ENCODE measurements at places on chromosomes 6 and 20.

DNA sequence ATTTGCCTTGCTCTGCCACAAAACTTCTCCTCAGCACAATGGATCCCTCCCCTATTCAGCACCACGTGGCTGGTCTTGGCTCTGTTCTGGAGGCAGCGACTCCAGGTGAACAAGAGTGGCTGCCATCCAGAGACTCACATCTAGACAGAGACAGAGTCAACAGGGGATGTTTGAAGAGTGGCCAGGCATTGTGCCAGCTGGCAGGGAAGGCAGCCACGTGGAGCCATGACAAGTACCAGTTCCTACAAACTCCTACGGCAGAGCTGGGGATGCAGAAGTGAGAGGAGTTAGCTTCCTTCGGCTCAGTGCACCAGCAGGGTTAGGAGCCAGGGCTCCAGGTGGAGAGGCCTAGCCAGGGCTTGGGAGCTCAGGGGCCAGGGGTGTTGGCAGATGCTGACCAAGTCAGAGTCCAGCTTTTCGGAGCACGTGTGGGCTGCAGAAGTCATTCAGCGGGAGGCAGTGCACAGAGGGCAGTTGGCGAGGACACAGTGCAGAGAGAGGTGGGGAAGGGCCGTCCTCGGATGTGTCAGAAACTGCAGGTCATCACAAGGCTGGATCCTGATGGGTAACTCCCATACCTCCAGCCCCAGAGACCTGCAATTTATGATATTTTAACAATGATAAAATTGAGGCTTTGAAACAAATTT lies 171.7 kb upstream of the PDE10A start:
- H3K27me3 ChIP-seq, result no peaks in the 10 kb centered on the region
- peaks cover 19% of the 10 kb centered on the region for H3K4me1 ChIP-seq
- no peak overlapping the region for H3K4me3 ChIP-seq
- no peak overlapping the region for H3K27ac ChIP-seq
- no peak for DNase-seq

DNA sequence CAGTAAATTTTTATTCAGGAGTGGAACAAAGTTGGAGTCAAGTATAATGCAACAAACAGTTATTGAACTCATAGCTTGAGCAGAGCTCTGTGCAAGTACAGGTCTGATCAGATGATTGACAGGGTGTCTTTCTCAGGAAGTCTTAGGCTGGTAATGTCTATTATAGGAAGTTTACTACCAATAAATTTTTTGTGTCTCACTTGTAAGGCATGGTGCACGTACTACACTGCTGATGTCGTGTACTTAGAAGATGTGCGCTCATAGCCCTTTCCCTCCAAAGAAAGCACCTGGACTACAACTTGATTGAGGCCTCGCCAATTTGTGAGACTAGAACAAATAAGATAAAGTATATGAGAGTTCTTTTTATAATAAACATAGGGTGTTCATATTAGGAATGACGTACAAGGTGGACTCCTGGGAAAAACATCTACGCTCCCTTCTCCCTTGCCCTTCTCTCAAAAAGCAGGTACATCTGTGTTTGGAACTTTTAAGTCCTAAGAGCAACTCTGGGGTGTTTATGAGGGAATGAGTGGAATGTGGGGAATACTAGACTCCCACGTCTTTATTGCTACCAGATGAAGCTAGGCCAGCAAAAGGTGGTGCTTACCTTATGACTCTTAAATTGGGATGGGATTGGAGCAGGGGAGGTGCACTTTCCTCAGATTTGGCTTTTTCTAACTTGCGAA lies 1.5 kb downstream of the NDUFAF5 start:
- H3K27me3 ChIP-seq, result no peaks in the 10 kb centered on the region
- H3K27ac ChIP-seq, result peak overlapping the region; percentile 62
- H3K4me1 ChIP-seq, result peaks cover 59% of the 10 kb centered on the region

DNA sequence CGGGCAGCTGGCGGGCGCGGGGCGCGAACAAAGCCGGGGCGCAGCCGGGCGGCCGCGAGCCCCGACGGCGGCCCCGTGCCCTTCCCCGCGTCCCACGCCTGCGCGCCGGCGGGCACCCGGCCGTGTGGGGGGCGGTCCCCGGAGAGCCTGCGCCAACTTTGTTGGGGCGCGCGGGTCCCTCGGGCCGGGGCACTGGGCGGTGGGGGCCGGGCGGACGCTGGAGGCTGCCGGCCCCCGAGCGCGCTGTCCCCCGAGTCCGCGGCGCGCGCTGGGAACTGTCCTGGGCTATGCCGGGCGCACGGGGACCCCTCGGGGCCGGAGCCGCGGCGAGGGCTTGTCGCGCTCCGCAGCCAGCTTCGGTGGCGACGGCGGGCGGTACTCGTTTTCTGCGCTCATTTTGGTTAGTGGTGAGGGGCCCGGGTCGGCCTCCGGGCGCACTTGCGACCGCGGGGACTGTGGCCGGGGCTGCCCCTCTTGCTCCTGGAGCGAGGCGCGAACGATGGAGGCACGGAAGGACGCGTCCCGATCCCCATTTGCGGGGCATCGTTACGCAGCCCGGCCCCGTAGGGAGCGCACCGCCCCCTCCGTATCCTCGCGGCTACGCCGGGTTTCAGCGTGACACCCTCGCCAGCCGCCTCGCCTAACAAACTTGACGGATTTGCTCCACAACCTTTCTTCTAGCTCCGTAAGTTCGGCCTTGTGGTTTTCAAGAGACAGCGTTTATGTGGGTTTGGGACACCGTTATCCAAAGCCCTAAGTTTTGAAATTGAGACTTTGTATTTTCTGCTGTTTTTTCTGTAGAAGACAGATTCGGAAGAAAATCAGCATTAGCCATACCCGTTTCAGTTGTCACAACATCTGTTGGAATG lies 622 bp downstream of the SS18L1 start:
- no peaks in the 10 kb centered on the region for H3K27me3 ChIP-seq
- peak overlapping the region; percentile 6 for H3K27ac ChIP-seq
- DNase-seq, result peak; percentile 73
- peak overlapping the region; percentile 83 for H3K4me3 ChIP-seq
- H3K36me3 ChIP-seq, result peaks cover 46% of the 10 kb centered on the region

- H3K36me3 ChIP-seq, result no peaks in the 10 kb centered on the region
- no peak for DNase-seq
- no peaks in the 10 kb centered on the region for H3K4me1 ChIP-seq
- no peak overlapping the region for H3K27ac ChIP-seq
- no peak overlapping the region for H3K4me3 ChIP-seq
- no peaks in the 10 kb centered on the region for H3K27me3 ChIP-seq
Observed at GRCh38 chr20:12660918-12661317, 347.9 kb upstream of the SPTLC3 start.

- peaks cover 29% of the 10 kb centered on the region for H3K4me1 ChIP-seq
- H3K4me3 ChIP-seq, result peak within 1 kb of the TSS; percentile 97
- H3K27ac ChIP-seq, result peak within 1 kb of the TSS; percentile 90
- no peaks in the 10 kb centered on the region for H3K27me3 ChIP-seq
- peaks cover 34% of the 10 kb centered on the region for H3K36me3 ChIP-seq
Observed at GRCh38 chr6:109455437-109456110, at the start of gene MICAL1. Gene MICAL1, minus strand, starts transcription at chr6:109455772. Its CDS starts 1,576 bp downstream, at chr6:109454196.

- DNase-seq, result no peak
- H3K4me3 ChIP-seq, result no peak overlapping the region
- no peak overlapping the region for H3K27ac ChIP-seq
- peaks cover 72% of the 10 kb centered on the region for H3K36me3 ChIP-seq
Observed at GRCh38 chr6:20109526-20109925, 102.7 kb downstream of the MBOAT1 start.

DNA sequence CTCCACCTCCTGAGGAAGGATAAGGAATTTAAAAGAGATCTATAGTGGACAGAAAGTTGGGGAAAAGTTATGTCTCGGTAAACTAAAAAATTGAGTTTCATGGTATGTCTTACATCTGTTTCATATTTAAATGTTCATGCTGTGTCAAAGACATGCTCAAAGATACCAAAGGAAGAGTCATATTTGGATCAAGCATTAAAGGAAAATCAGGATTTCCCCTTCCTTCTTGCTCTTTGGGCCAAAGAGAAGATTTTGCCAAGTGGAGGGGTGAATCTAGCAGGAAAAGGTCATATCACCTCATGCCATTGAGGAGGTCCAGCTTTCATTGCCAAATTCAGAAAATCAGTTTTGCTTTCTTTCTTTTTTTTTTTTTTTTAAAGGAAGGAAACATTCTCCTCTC lies 192.4 kb downstream of the OGFRL1 start:
- no peaks in the 10 kb centered on the region for H3K4me1 ChIP-seq
- no peaks in the 10 kb centered on the region for H3K27me3 ChIP-seq

GRCh38 chr6:27163834-27164233 lies 83.7 kb upstream of the PRSS16 start:
- no peak for DNase-seq
- no peak overlapping the region for H3K4me3 ChIP-seq
- H3K36me3 ChIP-seq, result no peaks in the 10 kb centered on the region
- H3K4me1 ChIP-seq, result peaks cover 7% of the 10 kb centered on the region
- H3K27me3 ChIP-seq, result no peaks in the 10 kb centered on the region
- H3K27ac ChIP-seq, result no peak overlapping the region

- no peaks in the 10 kb centered on the region for H3K27me3 ChIP-seq
- H3K4me1 ChIP-seq, result peaks cover 3% of the 10 kb centered on the region
- H3K4me3 ChIP-seq, result no peak overlapping the region
- no peak for DNase-seq
Observed at GRCh38 chr6:43509142-43509983, 783 bp downstream of the LRRC73 start.

GRCh38 chr6:166551754-166552495 lies 34.6 kb downstream of the RAMACL start:
- H3K36me3 ChIP-seq, result no peaks in the 10 kb centered on the region
- no peak for DNase-seq
- no peaks in the 10 kb centered on the region for H3K27me3 ChIP-seq

DNA sequence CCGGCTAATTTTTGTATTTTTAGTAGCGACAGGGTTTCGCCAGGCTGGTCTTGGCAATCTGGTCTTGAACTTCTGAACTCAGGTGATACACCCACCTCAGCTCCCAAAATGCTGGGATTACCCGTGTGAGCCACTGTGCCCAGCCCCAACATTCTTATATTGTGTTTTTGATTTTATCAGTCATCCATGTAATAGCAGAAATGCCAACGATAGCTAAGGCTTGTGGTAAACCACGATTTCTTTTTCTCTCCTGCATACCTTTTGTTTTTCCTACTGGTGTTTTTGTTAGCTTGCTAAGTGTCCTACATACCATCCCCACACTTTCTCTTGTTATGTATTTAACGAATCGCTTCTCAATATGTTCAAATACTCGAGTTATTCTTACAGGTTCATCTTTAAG lies 12.1 kb downstream of the PHACTR2 start:
- DNase-seq, result no peak
- no peak overlapping the region for H3K27ac ChIP-seq
- H3K36me3 ChIP-seq, result no peaks in the 10 kb centered on the region
- peaks cover 3% of the 10 kb centered on the region for H3K27me3 ChIP-seq
- H3K4me3 ChIP-seq, result no peak overlapping the region
- H3K4me1 ChIP-seq, result no peaks in the 10 kb centered on the region

GRCh38 chr20:43731469-43731868 lies 4.7 kb upstream of the GTSF1L start:
- no peaks in the 10 kb centered on the region for H3K36me3 ChIP-seq

DNA sequence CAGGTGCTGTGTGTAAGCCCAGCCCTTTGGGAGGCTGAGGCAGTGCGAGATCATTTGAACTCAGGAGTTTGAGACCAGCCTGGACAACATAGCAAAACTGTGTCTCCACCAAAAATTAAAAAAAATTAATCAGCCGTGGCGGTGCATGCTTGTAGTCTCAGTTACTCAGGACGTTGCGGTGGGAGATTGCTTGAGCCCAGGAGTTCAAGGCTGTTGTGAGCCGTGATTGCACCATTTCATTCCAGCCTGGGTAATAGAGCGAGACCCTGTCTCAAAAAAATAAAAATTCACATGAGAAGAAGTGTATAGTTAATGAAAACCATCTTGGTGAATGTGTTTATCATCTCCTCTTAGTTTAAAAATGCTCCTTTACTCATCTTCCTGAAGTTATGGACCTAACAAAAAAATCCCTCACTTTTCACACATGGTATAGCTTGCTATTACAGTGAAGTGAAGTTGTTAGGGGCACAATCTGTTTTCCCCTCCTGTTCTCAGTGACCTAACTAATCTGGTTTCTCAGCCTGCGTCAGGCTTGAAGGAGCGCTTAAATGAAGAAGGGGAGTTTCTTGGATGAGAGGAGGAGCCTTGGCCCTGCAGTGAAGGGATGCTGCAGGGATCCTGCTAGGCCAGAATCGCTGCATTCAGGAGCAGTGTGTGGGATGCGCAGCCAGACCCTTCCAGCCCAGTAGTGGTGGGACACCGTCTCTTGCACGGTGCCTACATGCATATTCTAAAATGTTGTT lies 45.3 kb downstream of the JARID2 start:
- H3K36me3 ChIP-seq, result no peaks in the 10 kb centered on the region
- H3K27me3 ChIP-seq, result no peaks in the 10 kb centered on the region
- DNase-seq, result no peak
- no peaks in the 10 kb centered on the region for H3K4me1 ChIP-seq
- no peak overlapping the region for H3K27ac ChIP-seq
- no peak overlapping the region for H3K4me3 ChIP-seq

GRCh38 chr6:125745281-125746018 lies 4.0 kb upstream of the HEY2 start:
- H3K27me3 ChIP-seq, result peaks cover 5% of the 10 kb centered on the region
- no peaks in the 10 kb centered on the region for H3K36me3 ChIP-seq
- DNase-seq, result no peak
- no peak overlapping the region for H3K27ac ChIP-seq

GRCh38 chr20:5222919-5223634 lies 93.7 kb downstream of the PROKR2 start:
- no peak overlapping the region for H3K27ac ChIP-seq
- H3K27me3 ChIP-seq, result no peaks in the 10 kb centered on the region
- peak; percentile 71 for DNase-seq
- no peak overlapping the region for H3K4me3 ChIP-seq
- H3K4me1 ChIP-seq, result no peaks in the 10 kb centered on the region

DNA sequence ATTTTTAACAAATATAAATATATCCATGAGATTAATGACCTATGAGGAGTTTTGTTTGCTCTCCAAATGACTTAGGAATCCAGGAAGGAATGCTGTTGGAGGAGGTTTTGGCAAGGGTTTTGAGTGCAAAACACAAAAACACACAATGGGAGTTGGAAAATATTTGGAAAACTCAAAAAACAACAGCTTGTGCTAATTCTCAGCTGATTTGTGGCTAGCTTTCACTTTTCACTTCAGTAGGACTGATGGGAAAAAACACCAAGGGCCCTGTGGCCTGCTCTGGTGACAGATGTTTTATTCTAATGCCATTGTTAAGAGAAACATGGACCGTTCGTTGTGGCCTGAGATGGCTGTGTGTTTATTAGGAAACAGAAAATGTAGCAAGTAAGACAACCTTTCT lies 113.9 kb downstream of the ALDH8A1 start:
- no peaks in the 10 kb centered on the region for H3K36me3 ChIP-seq
- H3K27ac ChIP-seq, result no peak overlapping the region
- no peak for DNase-seq
- no peak overlapping the region for H3K4me3 ChIP-seq
- peaks cover 3% of the 10 kb centered on the region for H3K27me3 ChIP-seq
